ENCODE measurements at places on chromosomes 7 and 10. TPM values are rescaled to one million over a fixed set of nuclear protein-coding genes. Genes with fewer than 3 reads are reported as not detected.

- DNase-seq, result no peak
Observed at GRCh38 chr10:20817646-20818045, 79.5 kb downstream of the NEBL start.

GRCh38 chr10:116281775-116282174 lies 8.8 kb upstream of the GFRA1 start:
- no peak for DNase-seq

Gene ZNF425
- 6.7 TPM for polyA plus RNA-seq

DNA sequence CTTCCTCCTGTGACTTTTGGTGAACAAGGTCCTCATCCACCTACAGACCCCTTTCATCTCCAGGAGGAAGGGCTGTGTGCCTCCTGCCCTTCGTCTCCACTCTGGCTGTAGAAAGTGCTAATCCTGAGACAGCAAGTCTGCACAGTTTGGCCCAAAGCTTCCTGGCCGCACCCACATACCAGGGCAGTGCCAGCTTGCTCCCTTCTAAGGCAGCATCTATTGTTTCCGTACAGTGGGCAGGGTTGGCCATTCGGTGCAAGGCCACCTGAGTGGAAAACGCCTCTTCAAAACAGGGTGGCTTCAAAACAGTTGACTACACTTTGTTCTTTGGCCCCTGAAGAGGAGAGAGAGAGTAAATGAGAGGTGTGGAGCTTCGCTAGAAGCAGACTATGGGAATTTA lies 134.1 kb upstream of the KLF14 start:
- no peak for DNase-seq

- no peak for DNase-seq
Observed at GRCh38 chr7:108818742-108819141, 249.1 kb downstream of the DNAJB9 start.

DNA sequence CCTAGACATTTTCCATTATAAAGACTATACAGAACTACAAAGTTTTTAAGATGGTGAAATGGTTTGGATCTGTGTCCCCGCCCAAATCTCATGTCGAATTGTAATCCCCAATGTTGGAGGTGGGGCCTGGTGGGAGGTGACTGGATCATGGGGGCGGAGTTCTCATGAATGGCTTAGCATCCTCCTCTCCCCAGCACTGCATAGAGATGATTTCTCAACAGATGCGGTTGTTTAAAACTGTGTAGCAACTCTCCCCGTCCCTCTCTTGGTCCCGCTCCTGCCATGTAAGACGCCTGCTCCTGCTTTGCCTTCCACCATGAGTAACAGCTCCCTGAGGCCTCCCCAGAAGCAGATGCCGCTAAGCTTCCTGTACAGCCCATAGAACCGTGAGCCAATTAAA lies 1.6 kb downstream of the FAM133B start:
- no peak for DNase-seq

GRCh38 chr10:131201741-131202515 lies 109.6 kb downstream of the TCERG1L start:
- DNase-seq, result no peak

DNA sequence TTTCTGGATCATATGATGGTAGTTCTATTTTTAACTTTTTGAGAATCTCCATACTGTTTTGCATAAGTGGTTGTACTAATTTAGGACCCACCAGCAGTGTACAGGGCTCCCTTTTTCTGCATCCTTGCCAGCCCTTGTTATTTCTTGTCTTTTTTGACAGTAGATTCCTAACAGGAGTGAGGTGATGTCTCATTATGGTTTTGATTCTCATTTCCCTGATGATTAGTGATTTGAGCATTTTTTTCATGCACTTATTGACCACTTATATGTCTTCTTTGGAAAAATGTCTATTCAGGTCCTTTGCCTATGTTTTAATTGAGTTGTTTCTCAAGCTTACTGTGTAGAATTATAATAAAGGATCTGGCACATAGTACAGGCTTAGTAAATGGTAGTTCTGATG lies 238.8 kb upstream of the BMPER start:
- DNase-seq, result no peak

Data from left renal pelvis (tissue), 4 donors.